Stimulated activated CD4-positive, alpha-beta T cell treated with anti-CD3 and anti-CD28 coated beads, Interleukin-4, amount 100 ng/mL, for 1 hour (primary cell): ENCODE measurements at places on chromosomes 12 and 14.

- no peak for DNase-seq
Observed at GRCh38 chr14:72863216-72864006, 30.5 kb downstream of the DPF3 start.

DNA sequence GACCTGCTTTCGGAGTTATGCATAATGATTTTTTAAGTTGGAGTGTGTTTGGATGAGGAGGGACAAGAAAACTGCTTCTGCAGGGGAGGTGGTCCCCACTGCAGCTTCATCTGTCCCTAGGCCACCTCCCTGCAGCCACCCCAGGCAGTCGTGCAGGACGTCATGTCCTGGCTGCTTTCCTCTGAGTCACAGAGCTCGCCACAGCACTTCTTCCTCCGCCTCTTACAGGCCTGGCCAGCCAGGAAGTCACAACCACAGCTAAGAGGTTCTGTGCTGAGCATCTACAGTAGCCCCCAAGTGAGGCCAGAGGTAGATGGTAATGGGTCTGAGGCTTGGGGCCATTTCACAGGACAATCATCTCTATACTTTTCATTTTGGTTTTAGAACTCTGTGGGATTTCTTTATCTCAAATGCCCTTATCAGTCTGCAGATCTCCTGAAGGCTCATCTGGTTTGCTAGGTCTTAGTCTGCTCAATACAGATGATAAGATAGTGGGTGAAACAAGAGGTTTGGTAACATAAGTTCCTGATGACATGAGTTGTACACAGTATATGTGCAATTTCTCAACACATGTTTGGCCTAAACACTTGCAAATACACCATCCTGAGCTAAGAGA lies 106.4 kb downstream of the ARF6 start:
- peak; percentile 53 for DNase-seq

DNA sequence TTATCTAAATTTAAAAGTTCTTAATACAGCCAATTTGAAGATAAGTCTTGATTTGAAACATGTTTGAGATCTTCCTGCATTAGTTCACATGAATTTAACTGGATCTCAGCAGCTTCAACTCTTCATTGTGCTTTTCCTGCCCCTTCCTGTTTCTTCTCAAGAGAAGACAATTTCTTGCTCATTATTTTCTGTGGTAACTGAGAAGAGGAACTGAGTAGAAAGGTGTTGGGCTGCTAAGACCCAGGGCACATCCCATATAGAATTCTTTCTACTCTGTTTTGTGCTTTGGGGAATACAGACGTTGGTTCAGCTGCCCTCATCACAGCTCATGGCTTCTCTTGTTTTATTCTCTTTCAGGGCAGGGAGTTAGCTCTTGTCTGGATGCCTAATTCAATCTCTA lies 110.2 kb downstream of the SNAPC1 start:
- DNase-seq: no peak

DNA sequence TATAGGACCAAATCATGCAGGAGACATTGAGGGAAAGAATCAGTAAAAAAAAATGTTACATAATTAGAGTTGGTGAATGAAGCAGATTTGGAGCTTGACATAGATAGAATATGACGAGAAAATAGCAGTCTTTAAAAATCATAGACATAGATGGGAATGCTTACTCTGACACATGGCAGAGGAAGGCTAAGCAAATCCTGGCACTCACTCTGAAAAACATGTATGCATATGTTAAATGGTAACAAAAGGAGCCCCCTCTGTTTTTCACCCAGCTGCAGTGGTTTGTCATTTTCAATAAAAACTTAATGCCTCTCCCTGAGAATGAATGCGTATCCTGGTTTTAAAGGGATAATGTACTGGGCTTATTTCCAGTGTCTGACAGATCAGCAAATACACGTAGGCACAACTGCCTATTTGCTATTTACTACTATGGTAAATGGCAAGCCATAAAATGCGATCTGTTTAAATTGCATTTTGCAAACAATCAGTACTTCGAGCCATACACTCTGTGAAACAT lies 561.2 kb upstream of the SEL1L start:
- no peak for DNase-seq

GRCh38 chr12:5099591-5099990 lies 55.9 kb downstream of the KCNA5 start:
- no peak for DNase-seq

- DNase-seq: no peak
Observed at GRCh38 chr12:12007713-12008231, 63.0 kb upstream of the BCL2L14 start.

DNA sequence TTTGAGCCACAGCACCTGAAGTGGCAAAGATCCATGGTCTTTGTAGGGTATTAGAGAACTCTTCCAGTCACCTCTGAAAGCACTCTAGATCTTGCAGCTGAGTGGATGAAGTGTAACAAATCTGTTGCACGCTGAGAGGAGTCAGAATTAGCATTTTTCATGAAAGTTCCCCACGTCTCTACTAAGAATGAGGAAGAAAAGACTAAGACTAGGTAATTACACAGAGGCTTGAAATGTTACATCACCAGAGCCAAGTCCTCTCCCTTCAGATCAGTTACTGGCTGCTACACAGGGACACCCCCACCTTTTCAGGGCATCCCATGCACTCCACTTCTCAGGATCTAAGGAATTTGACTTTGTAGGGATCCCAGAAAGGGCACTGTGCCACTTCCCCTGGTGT lies 98.6 kb upstream of the FKBP4 start:
- no peak for DNase-seq

- DNase-seq: no peak
Observed at GRCh38 chr12:13592063-13592942, 389.1 kb downstream of the GRIN2B start.

DNA sequence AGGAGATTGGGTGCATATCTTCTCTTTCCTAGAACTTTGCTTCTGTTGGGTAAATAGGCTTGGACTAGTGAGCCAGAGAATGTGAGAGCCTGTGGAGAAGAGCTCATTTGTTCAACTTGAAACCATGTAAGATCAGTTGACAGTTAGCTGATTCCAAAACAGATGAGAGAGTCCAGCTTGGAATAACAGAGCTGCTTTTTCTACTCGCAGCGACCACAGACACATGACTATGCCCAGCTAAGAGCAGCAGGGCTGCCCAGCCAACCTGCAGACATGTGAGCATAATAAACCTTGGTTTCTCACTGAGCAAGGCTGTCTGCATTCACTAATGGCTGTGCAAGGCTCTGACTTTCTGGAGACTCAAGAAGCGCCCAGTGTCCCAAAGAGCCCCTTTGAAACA lies 209.2 kb downstream of the C12orf75 start:
- DNase-seq: no peak
